ENCODE measurements at places on chromosomes 5 and 9.

DNA sequence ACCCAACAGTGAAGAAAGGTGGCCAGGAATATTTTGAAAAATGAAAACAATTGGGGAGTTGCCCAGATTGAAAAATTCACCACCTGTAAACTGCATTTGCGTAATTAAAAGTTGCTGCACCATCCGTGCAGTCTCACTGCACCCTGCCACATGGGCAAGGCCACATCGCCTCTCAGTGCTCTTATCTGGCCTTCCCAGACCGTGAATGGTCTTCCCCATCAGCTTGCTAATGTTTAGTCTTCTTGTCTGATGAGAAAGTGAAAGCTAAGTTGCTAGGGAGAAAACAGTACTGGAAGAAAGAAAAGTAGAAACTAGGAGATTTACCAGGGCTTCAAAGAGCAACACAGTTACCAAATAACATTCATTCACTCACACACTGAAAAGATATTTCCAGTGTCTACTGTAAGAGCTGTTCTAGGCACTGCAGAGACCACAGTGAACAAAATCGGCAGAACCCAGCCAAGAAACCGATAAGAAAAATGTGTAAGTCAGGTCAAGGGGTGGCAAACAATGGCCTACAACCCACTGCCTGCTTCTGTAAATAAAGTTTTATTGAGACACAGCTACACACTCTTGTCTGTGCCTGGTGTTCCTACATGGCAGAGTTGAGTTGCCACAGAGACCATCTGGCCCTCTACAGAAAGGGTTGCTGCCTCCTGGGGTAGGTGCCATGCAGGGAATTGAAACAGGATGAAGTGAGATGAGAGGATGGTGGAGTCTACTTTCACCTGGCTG lies 51.2 kb upstream of the CTSL start:
- no peak for DNase-seq

DNA sequence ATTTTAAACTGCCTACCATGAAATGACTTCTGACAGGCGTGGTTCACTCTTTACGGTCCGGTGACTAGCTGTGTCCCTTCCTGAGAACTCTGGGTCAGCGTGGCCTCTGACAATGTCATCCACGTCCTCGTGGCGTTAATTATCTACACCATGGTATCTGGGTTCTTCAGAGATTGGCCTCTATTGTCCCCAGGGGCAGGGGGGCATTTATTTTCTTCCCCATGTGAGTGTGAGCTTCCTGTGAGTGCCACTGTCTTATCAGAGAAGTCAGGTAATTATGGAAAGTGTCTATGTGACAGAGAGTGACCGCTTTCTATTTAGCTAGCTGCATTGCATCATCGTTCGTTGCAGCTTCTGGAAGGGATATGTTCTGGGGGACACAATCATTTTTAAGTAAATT lies 77.2 kb downstream of the FBXL7 start:
- no peak for DNase-seq

DNA sequence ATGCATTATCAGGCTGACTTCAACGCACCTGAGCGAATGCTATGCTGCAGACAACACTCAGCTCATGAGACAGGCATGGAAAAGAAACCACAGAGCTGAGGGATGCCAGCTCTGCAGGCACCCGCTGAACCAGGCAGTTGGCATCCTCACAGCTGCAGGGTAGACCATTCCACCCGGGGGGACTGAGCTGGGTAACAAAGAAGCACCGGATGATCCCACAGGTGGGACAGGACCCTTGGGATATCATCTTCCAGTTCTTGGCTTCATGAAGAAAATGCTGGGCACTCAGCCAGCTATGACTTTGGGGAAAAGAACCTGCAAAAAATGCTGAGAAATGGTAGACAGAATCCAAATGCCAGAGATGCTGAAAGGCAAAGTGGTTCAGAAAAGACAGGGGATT lies 9.6 kb downstream of the EPB41L4B start:
- no peak for DNase-seq

- no peak for DNase-seq
These were observed 551.8 kb upstream of the TYRP1 start for GRCh38 chr9:12141422-12141821.

DNA sequence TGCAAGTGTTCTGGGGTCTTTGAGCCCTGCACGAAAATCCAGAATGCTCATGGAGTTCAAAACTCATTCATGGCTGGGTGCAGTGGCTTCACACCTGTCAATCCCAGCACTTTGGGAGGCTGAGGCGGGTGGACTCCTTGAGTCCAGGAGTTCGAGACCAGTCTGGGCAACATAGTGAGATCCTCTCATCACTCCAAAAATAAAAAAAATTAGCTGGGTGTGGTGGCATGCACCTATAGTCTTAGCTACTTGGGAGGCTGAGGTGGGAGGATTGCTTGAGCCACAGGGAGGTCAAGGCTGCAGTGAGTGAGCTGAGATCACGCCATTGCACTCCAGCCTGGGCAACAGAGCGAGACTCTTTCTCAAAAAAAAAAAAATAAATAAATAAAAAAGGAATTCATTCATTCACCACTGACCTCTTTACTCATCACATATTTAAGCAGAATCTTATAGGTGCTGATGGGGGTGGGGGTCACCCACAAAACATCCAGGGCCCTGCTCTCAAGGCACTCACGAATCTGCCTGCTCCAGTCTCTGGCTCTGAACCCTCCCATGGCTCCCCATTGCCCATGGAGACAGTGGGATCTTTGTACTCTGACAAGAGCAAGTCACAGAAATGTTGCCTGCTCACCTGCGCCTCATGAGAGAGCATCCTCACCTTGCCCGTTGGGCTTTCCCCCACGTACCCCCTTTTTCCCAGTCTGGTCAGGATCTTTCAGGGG lies 76.7 kb upstream of the IER5L start:
- no peak for DNase-seq

GRCh38 chr9:15469862-15470261 lies 40.9 kb downstream of the PSIP1 start:
- no peak for DNase-seq

DNA sequence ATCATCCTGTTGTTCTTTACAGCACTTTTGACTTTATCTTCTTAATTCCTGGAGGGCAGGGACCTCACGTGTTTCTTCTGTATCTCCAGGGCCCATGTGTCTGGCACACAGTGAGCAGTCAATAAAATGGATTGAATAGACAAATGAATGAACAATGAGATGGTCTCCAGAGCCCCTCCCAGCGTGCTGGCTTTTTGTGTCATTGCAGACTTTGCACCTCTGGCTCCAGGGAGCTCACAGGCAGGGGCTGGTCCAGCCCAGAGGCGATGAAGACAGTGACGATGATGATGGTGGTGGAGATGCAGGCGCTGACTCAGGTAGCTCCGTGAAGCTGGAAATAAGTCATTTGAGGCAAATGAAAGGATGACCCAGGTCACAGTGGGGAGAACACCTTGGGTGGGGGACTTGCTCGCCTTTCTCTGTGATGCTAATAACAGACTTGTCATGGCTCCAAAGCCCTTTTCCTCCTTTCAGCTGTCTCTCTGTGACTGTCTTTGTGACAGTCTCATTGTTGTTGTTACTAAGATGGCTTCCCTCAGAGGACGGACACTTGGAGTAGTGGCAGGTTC lies 30.4 kb upstream of the FABP6 start:
- DNase-seq = no peak

DNA sequence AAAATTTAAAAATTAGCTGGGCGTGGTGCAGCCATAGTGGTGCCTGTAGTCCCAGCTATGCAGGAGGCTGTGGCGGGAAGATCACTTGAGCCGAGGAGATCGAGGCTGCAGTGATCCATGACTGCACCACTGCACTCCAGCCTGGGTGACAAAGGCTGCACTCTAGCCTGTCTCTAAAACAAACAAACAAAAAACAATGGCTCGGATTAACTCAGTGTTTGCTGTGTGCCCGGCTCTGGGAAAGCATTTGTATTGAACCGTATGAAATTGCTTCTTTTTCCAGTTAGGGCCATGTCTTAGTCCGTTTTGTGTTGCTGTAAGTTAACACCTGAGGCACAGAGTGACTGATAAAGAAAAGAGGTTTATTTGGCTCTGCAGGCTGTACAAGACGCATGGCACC lies 62.6 kb downstream of the CFAP77 start:
- no peak for DNase-seq

DNA sequence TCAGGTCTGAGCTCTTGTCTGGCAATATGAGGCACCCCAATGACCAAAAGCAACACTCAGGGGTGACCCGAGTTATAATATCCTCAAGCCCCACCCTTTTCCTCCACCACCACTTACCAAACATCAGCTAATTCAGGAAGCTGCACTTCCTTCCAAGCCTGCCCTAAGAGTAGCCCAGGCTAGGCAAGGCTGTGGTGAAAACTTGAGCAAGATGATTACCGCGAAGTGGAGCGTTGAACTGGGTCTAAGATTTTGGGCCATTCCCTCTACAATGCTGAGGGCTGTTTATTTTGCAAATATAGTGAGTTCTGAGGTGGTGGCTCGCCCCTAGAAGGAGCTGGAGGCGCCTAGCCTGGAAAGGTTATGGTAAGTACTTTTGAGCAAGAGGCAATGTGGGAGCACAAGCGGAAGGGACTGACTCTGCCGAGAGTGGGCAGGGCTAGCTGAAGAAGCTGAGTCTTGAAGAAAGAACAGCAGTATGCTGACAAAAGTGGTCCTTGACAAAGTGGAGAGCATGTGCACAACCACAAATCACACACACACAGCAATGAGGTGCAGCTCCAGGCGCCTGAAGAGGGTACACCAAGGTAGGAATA lies at the start of gene HK3:
TSS of gene HK3 (minus strand) at position 51 of the 596 bp plus-strand sequence. CDS start 3,187 bp downstream, outside the sequence.
- no peak for DNase-seq
